CD4-positive, alpha-beta T cell (primary cell): ENCODE measurements at places on chromosomes 5 and 9.

- no peak for DNase-seq
These were observed 30.7 kb upstream of the GPX3 start for GRCh38 chr5:150989695-150990094.

DNA sequence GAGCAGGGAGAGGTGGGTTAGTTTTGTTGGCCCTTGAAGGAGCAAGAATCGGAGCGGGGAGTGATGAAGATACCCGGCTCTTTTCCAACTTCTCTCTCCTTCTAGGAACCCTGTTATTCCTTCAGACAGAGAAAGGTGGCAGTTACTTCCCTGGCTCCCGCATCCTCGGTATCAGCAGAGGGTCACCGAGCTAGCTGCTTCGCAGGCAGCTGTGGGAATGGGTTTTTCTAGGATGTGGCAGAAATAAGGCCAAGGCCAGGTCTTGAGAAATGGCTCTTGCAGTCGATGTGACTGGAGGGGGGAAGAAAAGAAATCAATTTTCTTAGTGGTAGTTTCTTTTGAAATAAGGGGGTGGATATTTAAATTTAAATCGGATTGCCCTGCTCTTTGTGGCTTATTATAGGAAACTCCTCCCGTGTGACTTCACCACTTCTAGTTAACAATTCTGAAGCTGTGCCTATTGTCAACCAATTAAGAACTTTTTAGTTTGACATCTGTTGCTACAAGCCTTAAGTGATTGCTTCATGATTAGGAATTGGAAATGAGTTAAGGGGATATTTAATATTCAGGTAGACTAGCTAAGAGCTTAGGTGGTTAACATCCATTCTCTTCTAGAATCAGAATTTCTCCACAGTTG lies 1.4 kb downstream of the SAP30L start:
- DNase-seq, result no peak

- no peak for DNase-seq
These were observed 6.6 kb downstream of the PCDH12 start for GRCh38 chr5:141951332-141951781.

- no peak for DNase-seq
These were observed 288.1 kb upstream of the EFNA5 start for GRCh38 chr5:107958861-107959260.

GRCh38 chr5:133683646-133684596 lies 71.6 kb upstream of the FSTL4 start:
- DNase-seq, result no peak

DNA sequence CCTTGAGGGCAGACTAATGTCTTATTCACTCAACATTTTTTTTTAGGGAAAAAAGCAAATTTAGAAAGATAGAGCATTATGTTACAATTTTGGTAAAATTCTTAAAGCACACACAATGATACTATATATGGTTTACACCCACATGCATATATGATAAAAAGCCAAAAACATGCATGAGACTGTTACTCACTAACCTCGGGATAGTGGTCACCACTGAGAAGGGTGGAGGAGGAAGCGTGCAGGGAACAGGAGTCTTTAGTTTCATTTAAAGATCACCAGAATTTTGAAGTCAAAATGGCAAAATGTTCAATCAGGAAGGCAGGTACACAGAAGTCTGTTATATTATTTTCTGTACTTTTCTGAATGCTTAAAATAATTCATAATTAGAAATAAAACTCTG lies 9.2 kb downstream of the ARL15 start:
- no peak for DNase-seq

GRCh38 chr5:98474782-98475181 lies 298.7 kb upstream of the RGMB start:
- no peak for DNase-seq

DNA sequence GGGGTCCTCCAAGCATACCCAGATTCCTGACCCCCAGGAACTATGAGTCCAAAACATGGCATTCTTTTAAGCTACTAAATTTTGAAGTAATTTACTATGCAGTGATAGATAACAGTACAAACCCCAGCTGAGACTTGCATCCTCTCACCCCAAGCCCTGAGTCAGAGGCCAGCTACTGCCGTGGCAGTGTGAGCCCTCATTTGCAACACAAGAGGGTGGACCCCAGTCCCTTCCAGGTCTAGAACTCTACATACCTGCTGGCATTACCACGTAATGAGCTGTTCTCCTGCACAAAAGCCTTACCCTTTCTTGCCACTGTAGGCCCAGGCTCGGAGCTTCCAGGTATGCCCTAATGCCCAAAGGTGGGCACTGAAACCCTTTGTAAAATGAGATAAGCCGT lies 108.6 kb upstream of the ERCC6L2 start:
- no peak for DNase-seq

- DNase-seq, result no peak
These were observed 183.5 kb downstream of the ROR2 start for GRCh38 chr9:91766315-91767069.

GRCh38 chr5:79200573-79201183 lies 35.3 kb upstream of the JMY start:
- DNase-seq, result no peak

GRCh38 chr5:145141534-145141933 lies 693.6 kb downstream of the PRELID2 start:
- no peak for DNase-seq

DNA sequence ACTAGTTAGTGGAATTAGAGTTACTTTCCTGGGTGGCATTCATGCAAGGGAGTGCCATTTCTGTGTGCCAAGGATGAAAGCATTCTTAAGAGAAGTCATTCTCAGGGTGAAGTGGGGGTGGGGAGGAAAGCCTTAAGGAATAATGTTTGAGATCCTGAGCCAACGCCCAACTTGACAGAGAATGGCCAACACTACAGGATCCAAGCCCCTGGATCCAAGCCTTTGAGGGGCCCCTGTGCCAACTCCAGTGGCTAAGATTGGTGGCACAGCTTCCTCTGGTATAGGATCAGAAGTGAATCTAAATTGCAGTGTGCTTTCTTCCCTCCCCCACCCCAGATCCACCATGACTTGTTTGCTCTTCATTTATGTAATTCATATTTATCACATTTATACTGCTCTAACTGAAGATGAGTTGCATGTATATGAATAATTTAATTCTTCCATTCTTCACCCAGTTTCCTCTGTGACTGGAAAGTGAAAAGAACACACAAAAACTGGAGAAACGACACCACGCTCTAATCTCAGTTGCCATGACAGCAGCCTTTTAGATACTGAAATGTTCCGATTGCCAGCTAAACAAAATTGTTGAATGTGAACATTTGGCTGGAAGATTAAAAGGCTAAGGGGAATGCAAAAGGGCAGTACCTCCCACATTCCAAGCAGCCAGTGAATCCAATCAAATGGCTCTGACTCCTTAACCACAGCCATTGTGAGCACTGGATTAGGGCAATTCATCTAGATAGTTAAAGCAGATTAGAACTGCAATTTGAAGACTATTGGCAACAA lies 4.5 kb downstream of the ZNF608 start:
- no peak for DNase-seq

DNA sequence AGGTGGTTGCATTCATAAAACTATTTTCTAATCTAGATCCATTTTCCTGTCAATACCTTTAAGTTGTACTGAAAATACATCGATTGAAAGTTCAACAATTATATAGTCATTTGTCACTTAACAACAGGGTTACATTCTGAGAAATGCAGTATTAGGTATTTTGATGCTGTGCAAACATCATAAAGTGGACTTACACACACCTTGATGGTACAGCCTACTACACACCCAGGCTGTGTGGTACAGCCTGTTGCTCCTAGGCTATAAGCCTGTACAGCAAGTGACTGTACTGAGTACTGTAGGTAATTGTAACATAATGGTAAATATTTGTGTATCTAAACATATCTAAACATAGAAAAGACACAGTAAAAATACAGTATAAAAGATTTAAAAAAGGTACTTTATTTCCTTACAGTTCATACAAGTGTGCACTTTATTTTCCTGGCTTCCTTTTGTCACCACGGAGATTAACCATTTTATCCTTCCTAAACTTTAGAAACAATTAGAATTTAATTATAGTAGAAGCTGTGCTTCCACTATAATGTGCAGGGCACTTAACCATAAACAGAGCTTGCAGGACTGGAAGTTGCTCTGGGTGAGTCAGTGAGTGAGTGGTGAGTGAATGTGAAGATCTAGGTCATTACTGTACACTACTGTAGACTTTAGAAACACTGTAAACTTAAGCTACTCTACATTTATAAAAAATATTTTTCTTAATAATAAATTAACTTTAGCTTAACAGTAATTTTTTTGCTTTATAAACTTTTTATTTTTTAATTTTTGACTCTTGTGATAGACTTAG lies 42.9 kb upstream of the MEF2C start:
- no peak for DNase-seq

DNA sequence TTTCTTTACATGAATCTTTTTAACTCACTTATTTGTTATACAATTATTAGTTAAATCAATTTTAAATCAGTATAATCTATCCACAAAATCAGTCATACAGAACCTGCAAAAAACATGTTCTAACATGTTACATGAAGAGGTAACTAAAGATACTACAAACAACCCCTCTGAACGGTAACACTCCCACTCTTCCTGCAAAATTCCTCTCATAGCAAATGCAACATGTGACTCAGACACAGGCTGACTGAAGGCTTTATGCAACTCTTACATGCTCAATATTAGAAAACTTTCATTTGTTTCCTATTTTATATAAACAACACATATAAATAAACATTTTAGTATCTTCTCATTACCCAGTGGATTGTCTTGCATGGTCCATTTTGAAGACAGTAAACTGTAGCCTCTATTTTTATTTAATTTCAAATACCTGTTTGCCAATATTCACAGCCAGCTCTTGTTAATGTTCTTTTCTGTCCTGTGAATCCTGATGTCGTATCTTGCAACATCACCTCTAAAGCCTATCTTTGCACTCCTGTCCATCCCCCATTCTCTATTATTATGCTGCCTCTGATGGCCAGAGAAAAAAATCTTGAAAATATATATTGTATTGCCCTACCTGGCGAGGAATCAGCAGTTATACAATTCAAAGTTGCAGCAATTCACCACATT lies 100.5 kb upstream of the CCDC152 start:
- no peak for DNase-seq

DNA sequence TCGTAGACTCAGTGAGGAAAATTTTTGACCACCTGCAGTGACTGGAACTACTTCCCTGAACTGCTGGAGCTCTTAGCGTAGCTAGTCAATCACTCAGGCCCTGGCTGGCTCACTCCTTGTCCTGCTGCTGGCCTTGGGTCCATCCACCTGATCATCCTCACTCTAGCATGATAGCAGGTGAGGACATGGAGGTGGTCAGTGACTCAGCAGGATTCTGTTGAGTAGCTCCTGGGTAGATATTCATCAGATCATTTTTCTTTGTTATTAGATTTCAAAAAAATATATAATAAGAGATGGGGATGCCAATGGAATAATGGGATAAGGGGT lies 25.0 kb upstream of the SEMA4D start:
- DNase-seq, result no peak
